ENCODE measurements at places on chromosomes 12 and 14. TPM values are rescaled to one million over a fixed set of nuclear protein-coding genes. Genes with fewer than 3 reads are reported as not detected.

DNA sequence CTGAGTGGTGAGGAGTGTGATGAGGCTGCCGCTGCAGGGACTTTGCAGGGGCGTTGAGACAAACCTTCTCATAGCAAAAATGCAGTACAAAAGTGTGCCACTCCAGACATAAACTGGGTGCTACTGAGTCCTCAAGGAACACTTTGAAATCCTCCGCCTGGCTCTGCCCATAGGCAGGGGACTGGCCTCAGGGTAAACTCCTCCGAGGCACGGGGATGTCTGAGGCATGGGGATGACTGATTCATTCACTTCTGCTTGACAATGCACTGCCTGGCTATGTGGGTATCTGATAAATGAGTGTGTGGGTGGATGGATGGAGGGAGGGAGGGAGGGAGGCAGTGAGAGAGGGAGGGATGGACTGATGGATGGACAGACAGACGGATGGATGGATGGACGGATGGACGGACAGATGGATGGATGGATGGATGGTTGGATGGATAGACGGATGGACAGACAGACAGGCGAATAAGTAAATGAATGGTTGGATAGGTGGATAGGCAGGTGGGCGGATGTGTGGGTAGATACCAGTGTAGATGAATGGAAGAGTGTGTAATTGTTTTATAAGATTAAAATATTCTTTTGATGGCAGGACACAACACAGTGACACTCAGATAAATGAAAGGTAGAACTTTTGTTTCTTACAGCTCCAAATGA is 2.1 kb upstream of the BDKRB2 start:
- no peaks in the 10 kb centered on the region for H3K36me3 ChIP-seq
- no peak for DNase-seq
- peaks cover 13% of the 10 kb centered on the region for H3K4me1 ChIP-seq
- H3K27ac ChIP-seq = no peak overlapping the region
- H3K4me3 ChIP-seq = no peak overlapping the region

GRCh38 chr14:21987937-21988336 is 314.3 kb upstream of the OR4E1 start:
- H3K4me3 ChIP-seq = peak overlapping the region; percentile 91
- H3K27ac ChIP-seq = peak overlapping the region; percentile 99
- no peaks in the 10 kb centered on the region for H3K27me3 ChIP-seq
- no peak for DNase-seq
- H3K36me3 ChIP-seq = no peaks in the 10 kb centered on the region
- peaks cover 19% of the 10 kb centered on the region for H3K4me1 ChIP-seq

DNA sequence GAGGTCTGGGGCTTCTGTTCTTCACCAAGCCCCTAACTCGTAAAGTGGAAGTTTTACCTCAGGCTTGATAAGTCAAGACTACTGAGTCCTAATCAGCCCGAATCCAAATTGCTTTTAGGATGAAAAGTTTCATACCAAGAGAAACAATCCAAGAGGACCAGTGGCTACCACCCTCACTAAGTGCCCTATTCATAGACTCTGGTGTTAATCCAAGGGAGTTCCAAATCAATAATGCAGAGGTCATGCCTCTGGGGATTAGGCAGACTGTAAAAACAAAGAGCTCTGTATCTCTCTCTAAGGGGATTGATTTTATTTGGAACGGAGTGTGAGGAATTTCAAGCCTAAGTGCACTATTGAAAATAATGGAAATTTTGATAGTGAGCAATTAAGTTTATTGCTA is 76.3 kb upstream of the LMNTD1 start:
- DNase-seq = no peak
- no peaks in the 10 kb centered on the region for H3K27me3 ChIP-seq
- H3K36me3 ChIP-seq = no peaks in the 10 kb centered on the region
- H3K4me3 ChIP-seq = no peak overlapping the region
- peaks cover 18% of the 10 kb centered on the region for H3K4me1 ChIP-seq
- no peak overlapping the region for H3K27ac ChIP-seq

- DNase-seq = no peak
- no peak overlapping the region for H3K27ac ChIP-seq
- peaks cover 3% of the 10 kb centered on the region for H3K4me1 ChIP-seq
Observed at GRCh38 chr12:49889361-49890095, 14.2 kb downstream of the FAIM2 start.

DNA sequence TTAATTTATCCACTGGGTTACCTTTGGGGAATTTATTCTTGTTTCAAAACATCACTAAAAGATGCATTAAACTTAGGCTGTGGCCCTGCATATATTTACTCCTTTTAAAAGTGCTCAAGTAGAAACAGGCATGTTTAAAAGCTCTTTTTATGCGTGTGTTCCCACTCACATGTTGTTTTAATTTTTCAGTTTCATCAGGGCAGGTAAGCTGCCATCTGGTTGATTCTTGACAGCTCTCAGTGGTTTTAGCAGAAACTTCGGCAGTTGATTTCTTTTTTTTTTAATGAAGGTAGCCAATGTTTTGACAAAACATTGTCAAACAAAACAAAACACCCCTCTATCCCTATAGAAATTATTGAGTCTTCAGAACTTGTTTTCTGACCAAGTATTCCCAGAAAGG is 89.6 kb upstream of the LGR5 start:
- H3K4me1 ChIP-seq = no peaks in the 10 kb centered on the region
- DNase-seq = no peak
- no peaks in the 10 kb centered on the region for H3K27me3 ChIP-seq
- no peak overlapping the region for H3K27ac ChIP-seq

DNA sequence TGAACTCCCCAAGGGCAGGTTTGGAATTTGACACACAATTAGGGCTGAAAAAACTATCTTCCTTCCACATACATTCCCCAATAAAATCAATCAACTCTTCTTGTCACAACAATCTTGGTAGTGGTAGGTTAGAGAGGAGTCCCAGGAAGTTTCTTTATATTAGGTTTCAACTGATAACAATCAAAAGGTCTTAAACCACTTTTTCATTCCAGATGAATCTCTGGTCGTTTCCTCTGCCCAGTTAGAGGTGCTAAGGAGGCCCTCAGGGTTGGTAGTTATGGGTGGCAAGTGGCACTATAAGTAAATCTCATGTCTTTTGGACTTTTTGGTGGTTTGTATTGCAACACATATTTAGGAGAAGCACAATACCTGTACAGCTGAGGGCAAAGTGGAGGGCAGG is 1.7 kb upstream of the SLC38A2 start:
- DNase-seq = no peak
- H3K27me3 ChIP-seq = no peaks in the 10 kb centered on the region
- H3K27ac ChIP-seq = peak overlapping the region; percentile 4
- H3K36me3 ChIP-seq = peaks cover 28% of the 10 kb centered on the region
- peaks cover 74% of the 10 kb centered on the region for H3K4me1 ChIP-seq

GRCh38 chr14:40494483-40494882 is 1062.2 kb upstream of the FBXO33 start:
- H3K27ac ChIP-seq = no peak overlapping the region
- no peak for DNase-seq
- H3K27me3 ChIP-seq = no peaks in the 10 kb centered on the region
- H3K4me3 ChIP-seq = no peak overlapping the region
- no peaks in the 10 kb centered on the region for H3K4me1 ChIP-seq

DNA sequence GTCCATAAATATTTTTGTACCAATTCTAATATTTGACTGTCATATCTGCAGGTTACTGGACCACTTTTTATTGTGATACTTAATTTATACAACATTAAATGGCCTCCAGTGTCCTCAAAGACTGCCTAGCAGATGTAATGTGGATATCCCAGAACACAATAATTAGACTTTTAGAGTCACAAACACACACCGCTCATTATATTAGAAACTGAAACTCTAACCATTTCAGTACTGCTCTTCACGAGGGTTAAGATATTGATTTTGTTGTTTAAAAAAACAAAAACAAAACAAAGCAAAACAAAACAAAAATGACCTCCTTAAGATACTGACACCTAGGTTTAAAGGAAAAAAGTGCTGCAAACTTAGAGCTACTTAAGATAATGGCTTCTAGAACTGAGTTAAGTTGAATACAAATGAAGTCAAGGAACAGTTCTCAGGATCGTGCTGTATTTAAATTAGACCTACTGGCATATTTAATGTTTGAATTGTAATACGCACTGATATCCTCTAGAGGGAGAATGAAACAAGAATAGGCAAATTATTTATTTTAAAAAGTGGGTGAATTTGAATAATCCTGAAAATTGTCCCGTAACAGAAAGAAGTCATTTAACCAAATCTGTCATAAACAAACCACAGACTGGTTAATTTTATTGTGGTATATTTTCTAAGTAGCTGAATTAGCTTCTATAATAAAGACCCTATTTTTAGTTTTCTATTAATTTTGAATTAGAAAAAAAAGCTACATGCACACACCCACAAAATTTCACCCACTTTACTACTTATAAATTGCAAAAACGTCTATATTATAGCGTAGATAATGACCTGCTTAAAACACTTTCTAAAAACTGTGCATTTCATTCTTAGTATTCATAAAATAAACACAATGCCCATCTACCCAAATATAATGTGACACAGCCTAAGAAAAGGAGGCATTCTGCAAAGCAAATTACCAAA is 395.2 kb upstream of the DCN start:
- no peaks in the 10 kb centered on the region for H3K36me3 ChIP-seq
- peak overlapping the region; percentile 87 for H3K27ac ChIP-seq
- DNase-seq = no peak
- H3K4me3 ChIP-seq = peak overlapping the region; percentile 96
- peaks cover 15% of the 10 kb centered on the region for H3K4me1 ChIP-seq

DNA sequence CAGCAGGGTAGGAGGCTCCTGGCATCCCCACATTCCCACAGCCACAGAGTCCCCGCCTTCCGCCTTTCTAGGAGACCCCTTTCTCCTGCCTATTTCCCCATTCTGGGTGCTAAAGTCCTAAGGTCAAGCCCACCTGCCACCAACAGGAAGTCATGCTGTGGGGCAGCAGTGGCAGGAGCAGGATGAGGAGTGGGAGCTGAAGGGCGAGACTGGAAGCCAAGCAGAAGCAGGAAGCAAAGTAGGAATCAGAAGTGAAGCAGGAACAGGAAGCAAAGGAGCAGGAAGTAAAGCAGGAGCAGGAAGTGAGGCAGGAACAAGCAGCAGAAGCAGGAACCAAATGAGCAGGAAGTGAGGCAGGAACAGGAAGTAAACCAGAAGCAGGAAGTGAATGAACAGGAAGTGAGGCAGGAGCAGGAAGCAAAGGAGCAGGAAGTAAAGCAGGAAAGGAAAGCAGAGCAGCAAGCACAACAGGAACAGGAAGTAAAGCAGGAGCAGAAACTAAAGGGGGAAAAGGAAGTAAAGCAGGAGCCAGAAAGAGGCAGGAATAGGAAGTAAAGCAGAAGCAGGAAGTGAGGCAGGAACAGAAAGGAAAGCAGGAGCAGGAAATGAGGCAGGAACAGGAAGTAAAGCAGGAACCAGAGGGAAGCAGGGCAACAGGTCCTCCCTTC is 38.3 kb upstream of the RIMBP2 start:
- H3K4me3 ChIP-seq = peak overlapping the region; percentile 16
- DNase-seq = no peak
- H3K27me3 ChIP-seq = peaks cover 7% of the 10 kb centered on the region
- H3K36me3 ChIP-seq = peaks cover 5% of the 10 kb centered on the region
- H3K4me1 ChIP-seq = peaks cover 10% of the 10 kb centered on the region

GRCh38 chr14:102917469-102918211 is 4.8 kb upstream of the AMN start:
- H3K4me1 ChIP-seq = peaks cover 15% of the 10 kb centered on the region
- peak overlapping the region; percentile 15 for H3K27ac ChIP-seq
- H3K36me3 ChIP-seq = no peaks in the 10 kb centered on the region
- H3K27me3 ChIP-seq = no peaks in the 10 kb centered on the region

The SLC6A13 gene
- 3.3 TPM for total RNA-seq

The FLRT2 gene
- not detected for total RNA-seq

Data from activated T-cell treated with anti-CD3 and anti-CD28 coated beads, Interleukin-2, amount 50 U/mL, for 72 hours (primary cell).